ENCODE measurements at places on chromosomes 2 and 18. TPM values are rescaled to one million over a fixed set of nuclear protein-coding genes. Genes with fewer than 3 reads are reported as not detected.

PLCD4 gene
- 0.88 TPM for polyA plus RNA-seq

DNA sequence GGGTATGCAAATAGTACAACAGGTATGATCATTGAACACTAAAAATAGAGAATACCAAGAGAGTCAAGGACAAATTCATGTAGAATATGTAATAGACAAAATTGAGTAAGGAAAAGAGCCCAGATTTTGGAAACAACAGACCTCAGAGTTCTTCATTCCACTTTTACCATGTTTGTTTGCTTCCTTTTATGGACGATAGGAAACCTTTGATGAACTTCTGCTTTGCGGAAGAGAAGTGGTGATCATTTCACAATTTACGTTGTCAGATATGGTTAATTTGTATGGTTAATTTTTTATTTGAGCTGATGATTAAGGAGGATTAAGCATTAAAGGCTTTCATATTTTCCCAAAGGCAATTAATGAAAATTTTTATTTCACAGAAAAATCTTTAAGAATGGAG, 16.3 kb downstream of the MARCHF7 start:
- no peak overlapping the region for H3K27ac ChIP-seq
- H3K36me3 ChIP-seq: no peaks in the 10 kb centered on the region
- DNase-seq: no peak

MC5R gene
- polyA plus RNA-seq: not detected

KCNIP3 gene
- 2.2 TPM for polyA plus RNA-seq

- no peak for DNase-seq
- no peak overlapping the region for H3K4me3 ChIP-seq
- H3K4me1 ChIP-seq: no peaks in the 10 kb centered on the region
- H3K27ac ChIP-seq: no peak overlapping the region
- H3K36me3 ChIP-seq: no peaks in the 10 kb centered on the region
- H3K27me3 ChIP-seq: no peaks in the 10 kb centered on the region
Measured at GRCh38 chr18:62863579-62864001, 148.2 kb downstream of the PHLPP1 start.

All from ovary (tissue), 10 donors.